ENCODE measurements at places on chromosomes 11 and 22.
A peak's percentile ranks its signal among the peaks of the same experiment; 100 is the strongest.

DNA sequence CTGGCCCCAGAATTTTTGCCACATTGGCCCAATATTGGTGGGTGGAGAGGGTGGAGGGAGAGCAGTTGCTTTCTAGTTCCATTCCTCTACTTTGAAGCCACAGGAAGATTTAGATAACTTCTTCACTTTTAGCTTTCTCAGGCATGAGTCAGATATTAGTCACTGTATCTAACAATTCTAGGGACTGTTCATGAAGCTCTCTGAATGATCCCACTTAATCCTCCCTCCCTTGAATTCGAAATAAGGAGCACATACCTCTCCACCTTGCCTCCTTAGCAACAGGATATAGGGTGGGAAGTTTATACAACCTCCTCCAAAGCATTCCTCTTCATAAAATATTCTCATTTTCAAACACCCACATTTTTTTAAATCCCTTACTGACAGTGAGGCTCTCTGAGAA lies 13.5 kb downstream of the FSHB start:
- DNase-seq = no peak

DNA sequence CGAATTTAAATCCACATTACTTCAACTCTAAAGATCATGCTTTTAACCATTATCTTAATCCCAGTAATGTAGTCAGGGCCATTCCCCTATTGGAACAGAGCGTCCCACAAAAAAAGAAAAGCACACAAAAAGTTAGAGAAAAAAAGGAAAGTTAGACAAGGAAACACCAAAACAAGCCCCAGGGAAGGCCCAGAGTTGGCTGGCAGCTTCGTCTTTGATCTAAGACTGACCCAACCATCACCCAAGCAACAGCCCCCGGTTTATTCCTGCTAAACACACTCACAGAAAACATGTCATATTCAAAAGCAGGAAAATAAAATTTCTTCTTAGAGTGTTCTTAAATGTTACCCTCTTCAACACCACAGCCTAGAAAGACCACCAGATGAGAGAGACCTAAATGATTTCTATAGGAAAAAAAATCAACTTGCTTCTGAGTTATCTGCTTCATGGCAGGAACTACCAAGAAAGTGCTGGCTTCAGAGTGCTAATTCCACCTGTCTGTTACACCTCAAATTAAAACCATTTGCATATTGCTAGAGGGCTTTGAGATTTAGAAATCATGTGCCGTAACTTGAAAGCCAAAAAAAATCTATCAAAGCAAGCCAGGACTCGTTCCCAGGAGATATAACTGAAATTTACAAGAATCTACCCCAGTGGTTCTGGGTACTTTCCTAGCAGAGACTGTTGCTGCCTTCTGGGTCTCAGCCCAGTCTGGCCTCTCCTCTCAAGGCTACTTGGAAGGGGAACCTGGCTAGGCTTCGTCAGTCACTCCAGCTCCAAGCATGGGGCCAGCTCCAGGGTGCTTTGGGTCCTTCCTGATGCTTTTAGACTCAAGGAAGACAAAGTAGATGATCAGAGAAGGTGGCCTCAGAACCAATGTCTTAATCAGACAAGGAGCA lies 31.2 kb downstream of the POU2AF3 start:
- no peak for DNase-seq

DNA sequence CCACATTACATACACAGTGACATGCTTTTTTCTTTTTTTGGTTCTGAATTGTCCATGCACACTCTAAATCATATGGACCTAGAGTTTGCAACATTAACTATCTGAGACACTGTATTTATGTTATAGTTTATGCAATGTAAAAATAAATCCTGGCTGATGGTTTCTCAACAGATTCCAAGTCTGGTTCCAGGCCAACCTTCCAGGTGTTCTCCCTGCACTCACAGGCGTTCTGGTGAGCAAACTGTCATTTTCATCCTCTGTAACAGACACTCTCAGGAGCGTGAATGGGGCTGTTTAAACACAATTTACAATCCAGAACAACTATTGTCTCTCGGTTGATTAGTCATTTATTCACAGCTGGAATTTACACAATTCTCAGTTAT lies 36.5 kb upstream of the ANKK1 start:
- no peak for DNase-seq

GRCh38 chr11:117980720-117981119 lies 5.5 kb upstream of the IL10RA start:
- no peak for DNase-seq

DNA sequence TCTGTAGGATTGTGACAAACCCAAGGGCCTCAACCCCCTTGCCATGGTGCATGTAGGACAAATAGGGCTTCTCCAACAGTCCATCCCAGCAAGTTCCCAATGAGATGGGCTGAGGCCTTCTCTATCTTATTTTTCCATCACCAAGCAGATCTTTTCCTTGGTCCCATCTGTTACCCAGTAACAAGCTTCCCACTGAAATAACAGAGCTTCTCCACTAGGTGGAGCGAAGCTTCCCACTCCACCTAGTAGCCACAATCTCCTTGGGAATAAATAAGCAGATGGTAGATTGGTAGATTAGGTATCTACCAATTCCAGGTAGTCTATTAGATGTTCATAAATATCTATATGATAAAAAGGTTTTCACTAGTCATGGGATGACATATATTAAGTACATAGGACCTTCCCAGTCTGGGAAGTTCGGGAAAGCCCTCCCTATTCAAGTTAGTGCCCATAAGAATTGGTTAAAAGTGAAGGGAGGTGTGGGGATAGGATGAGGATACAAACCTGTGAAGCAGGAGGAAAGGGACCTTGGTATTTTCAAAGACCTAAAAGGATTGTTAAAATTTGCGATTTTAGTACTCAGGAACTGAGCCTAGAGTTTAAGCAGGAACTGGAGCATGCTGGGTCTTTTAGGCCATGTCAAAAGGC lies 5.9 kb upstream of the OR52L1 start:
- DNase-seq = no peak

DNA sequence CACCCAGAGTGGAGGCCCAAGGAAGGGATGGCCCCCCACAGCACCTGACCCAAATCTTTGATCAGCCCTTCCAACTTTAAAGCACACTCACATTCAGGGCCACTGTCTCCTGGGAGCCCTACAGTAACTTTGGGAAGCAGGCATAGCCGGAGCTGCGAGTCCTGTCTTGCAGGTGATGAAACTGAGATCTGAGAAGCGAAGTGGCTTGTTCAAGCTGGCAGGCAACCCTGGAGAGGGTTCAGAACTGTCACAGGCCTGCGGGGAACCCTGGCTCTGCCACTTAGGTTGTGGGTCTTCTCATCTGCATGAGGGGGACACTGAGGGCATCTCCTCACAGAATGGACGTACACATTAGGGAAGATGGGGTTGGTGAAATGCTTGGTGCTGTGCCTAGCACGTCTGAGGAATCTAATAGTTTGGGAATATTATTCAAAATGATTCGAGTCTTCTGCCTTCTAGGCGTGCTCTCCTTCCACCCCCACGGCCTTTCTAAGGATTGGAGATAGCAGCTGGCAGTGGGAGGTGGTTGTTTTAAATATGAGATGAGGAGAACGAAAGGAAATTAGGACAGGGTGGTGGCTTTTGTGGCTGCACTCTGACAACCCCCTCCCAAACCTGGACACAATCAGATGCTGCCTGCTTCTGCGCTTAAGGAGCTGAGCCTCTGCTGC lies 18.8 kb upstream of the SUN2 start:
- no peak for DNase-seq

GRCh38 chr11:9748361-9748970 lies 84.6 kb downstream of the SWAP70 start:
- peak; percentile 75 for DNase-seq

DNA sequence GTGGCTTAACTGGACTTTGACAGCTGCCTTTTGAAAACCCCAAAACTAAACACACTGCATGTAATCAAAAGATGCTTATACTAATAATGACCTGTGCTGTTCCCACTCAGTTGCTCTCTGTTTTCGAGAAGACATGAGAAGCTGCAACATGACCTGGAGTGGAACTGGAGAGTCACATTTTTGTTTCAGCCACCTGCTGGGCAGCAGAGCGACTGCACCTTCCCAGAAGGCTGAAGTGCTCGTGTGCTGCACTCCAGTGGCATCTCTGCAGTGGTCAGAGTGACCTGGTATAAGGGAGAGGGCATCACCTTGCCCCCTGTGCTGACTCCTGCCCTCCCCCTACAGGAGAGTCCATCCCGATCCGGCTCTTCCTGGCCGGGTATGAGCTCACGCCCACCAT lies 8.6 kb downstream of the THYN1 start:
- no peak for DNase-seq
